ENCODE measurements at places on chromosomes 12 and 14.
A peak's percentile ranks its signal among the peaks of the same experiment; 100 is the strongest.

DNA sequence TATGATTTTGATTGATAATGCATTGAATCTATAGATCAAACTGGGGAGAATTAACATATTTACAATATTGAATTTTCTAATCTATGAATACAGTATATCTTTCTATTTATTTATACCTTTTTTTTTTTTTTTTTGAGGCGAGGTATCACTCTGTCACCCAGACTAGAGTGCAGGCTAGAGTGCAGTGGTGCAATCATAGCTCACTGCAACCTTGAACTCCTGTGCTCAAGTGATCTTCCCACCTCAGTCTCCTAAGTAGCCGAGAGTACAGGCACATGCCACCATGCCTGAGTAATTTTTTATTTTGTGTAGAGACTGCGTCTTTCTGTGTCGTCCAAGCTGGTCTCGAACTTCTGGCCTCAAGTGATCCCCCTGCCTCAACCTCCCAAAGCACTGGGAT, 20.4 kb downstream of the LTBR start:
- no peak for DNase-seq

- no peak for DNase-seq
Observed at GRCh38 chr12:83629931-83630330, 943.2 kb downstream of the TMTC2 start.

- DNase-seq, result no peak
Observed at GRCh38 chr12:27967551-27968054, 4.9 kb downstream of the PTHLH start.

- no peak for DNase-seq
Observed at GRCh38 chr12:109113661-109114321, 2.6 kb upstream of the ACACB start.

- no peak for DNase-seq
Observed at GRCh38 chr14:59832653-59833294, 37.8 kb downstream of the RTN1 start.

DNA sequence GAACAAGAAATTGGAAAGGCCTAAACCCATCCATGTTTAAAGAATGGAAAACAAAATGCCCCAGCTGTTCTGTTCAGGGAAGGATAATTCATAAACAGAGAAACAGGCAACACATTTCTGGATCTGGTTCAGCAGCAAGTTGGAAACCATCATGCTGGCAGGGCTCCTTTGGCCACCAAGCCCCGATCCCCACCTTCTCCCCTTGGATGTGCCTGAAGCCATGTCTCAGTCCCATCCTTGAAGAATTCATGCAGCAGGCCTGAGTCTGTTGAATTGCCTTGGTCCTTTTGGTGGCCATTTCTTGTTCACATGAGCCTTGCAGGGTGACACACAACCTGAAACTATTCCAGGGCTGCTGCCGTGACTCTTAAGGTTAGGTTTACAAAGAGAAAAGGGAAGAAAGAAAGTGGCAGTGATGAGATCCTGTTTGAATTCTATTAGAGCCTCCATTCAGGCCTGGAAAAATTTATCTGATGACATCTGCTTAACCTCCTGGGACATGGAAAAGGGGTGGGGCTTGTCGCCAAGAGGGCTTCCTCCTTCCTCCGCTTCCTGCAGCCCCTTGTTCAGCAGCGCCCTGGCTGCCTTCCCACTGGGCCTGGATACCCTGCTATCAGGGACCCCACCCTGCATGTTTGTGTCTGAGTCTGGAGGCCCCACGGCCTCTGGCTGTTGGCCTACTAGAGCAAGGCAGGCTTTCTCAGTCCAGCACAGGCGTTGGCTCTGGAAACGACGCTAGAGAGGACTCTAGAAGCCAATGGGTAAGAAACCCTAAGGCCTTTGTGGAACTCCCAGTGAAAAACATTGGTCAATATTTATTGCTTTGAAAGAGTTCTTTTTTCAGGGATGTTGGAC, 341.9 kb downstream of the C12orf75 start:
- no peak for DNase-seq

DNA sequence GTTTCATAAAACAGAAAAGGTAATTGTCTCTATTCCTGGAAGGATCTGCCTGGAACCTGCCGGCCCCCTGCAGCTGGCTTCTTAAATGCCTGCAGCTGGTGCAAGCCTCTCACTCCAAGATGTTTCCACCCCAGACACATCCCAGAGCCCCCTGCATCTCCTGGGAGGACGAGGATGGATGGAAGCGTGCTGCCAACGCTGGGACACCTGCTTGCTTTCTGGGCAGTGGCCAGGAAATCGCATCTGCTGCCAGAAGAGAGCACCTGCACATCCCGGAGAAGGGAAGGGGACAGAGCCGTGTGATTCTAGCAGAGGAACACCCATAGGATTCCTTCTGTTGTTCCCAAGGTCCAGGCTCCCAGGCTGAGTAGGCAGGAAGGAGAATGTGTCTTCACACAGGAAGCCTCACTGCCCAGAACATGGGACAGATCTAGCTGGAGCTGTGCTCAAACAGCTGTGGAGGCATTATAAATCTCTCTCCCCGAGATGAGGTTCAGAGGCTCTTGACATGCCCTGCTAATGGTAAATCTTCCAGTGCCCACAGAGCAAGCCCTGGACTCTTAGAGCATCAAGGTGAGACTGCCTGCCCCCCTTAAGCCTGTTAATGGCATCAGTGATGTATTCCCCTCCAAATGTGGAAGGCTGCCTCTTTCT, 138.8 kb upstream of the MAP1LC3B2 start:
- no peak for DNase-seq

- DNase-seq, result no peak
Observed at GRCh38 chr14:36086629-36087395, 89.7 kb downstream of the PTCSC3 start.

DNA sequence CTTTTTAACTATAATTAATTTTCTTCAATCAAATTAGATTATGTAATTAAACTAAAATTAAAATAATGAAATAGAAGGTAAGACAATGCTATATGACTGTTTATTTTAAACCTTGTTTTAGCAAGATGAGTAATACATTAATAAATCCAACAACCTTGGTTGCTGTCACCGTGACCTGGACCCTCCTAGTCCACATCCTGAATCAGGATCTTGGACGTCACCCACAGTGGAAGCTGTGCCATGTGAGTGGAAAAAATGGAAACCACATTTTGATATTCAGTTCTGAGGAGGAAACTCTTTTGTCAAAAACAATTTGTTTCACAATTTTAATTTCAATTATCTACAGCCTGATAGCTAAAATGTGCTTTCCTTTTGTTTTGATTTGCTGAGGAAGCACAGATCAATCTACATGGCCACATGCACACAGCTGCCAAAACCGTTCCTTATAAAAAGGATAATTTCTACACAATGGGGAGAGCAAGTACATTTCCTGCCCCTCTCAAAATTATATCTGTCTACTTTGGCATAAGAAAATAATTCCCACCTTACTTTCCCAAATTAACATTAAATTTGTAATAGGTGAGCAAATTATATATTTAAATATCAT, 255.5 kb downstream of the RASSF9 start:
- no peak for DNase-seq

GRCh38 chr14:30385925-30386324, 173.0 kb upstream of the G2E3 start:
- DNase-seq, result no peak

GRCh38 chr14:95221531-95221930, 64.2 kb upstream of the DICER1 start:
- no peak for DNase-seq

DNA sequence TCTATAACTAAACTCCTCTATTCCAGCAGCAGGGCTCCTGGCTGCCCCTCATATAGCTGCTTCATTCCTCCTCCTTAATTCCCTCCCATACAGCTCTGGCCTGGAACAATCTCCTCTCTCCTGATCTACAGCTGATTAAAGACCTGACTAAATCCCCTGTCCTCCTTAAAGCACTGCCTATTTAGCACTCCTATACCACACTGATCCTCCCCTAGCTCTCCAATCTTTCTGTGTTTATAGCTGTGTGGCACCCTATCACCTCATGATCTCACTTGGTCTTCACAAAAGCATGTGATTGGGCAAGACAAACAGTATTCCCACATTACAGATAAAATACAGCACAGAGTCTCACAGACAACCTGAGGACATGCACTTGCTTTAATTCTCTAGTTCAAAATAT, 17.4 kb downstream of the FMNL3 start:
- no peak for DNase-seq

- no peak for DNase-seq
Observed at GRCh38 chr14:71437870-71438269, 494.4 kb upstream of the RGS6 start.

- no peak for DNase-seq
Observed at GRCh38 chr12:108180255-108181094, 51.4 kb downstream of the WSCD2 start.

- DNase-seq, result no peak
Observed at GRCh38 chr12:92602476-92602875, 100.3 kb upstream of the PLEKHG7 start.

- no peak for DNase-seq
Observed at GRCh38 chr12:2267703-2268470, 215.1 kb downstream of the CACNA1C start.

GRCh38 chr12:77814386-77814785, 16.3 kb upstream of the NAV3 start:
- no peak for DNase-seq

- peak; percentile 12 for DNase-seq
Observed at GRCh38 chr12:119328111-119328510, 6.4 kb upstream of the CCDC60 start.

GRCh38 chr12:10397296-10397695, 7.5 kb upstream of the KLRK1 start:
- no peak for DNase-seq

DNA sequence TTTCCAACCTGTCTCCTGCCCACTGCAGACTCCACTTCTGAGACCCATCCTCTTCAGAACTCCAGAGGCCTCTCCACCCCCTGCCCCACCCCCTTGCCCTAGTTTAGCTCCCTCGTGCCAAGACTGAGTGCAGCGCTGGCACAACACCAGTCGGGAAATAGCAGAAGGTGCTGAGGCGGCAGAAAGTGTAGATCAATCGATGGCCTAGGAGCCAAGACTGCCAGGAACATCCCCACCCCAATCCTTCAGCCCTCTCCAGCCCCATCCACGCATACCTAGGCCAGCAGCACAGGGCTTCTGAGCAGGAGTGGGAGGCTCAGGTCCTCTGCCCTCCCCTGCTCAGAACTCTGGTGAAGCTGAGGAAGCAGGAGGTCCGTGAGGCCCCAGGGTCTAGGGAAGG, 1.1 kb downstream of the CPNE6 start:
- DNase-seq, result no peak

DNA sequence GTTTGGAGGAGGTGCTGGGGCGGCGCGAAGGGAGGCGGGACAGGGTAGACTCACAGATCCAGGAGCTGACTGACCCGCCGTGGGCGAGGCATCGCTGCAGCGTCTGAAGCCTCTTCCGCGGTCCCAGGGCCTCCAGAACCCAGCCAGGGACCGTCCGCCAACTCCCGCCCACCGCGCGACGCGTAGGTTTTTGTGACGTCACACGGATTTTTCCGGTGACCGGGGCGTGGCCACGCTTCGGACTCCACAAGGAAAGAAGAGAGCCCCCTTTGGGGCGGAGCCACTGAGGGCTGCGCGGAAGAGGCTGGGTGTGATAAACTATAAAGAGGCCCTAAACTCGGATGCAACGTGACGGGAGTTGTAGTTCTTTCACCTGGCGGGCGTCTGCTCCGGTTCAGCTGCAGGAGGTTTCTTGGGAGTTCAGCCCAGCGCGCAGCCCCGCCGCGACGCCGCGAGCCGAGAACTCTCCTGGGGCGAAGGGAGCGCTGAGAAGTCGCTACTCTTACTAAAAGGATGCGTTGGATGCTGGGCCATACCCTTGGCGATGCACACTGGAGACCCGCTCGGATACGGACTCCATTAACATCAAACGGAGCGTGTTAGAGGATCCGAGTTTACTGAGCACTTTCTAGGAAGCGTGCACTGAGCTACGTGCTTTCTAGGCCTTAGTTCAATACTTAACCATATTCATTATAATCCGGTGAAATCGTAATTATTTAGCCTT, at the start of gene AMN1:
Gene AMN1, minus strand, starts transcription at position 105 of the 724 bp plus-strand sequence. Its CDS starts 13 bp downstream, at position 92.
- DNase-seq, result peak; percentile 99

- DNase-seq, result no peak
Observed at GRCh38 chr12:1280059-1280458, 289.0 kb downstream of the ERC1 start.

GRCh38 chr14:83734431-83734830, 1795.5 kb upstream of the FLRT2 start:
- DNase-seq, result no peak

DNA sequence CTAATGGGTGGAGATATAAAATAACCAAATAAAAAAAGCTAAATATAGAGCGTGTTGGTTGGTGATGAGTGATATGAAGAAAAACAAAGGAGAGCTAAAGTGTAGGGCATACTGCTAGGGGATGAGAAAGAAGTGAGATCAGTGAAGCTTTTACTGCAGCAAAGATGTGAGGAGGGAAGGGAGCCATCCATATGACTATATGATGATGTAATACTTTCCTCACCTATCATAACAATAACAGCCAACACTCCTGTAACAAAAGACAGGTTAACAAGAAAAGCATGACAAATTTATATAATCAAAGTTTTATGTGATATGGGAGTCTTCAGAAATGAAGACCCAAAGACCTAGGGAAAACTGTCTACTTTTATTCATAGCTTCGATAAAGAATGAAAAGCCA, 57.4 kb upstream of the LRFN5 start:
- DNase-seq, result no peak

GRCh38 chr12:53223389-53224060, 8.5 kb downstream of the RARG start:
- peak; percentile 51 for DNase-seq

GRCh38 chr14:93566065-93566693, 135.4 kb downstream of the UNC79 start:
- no peak for DNase-seq

DNA sequence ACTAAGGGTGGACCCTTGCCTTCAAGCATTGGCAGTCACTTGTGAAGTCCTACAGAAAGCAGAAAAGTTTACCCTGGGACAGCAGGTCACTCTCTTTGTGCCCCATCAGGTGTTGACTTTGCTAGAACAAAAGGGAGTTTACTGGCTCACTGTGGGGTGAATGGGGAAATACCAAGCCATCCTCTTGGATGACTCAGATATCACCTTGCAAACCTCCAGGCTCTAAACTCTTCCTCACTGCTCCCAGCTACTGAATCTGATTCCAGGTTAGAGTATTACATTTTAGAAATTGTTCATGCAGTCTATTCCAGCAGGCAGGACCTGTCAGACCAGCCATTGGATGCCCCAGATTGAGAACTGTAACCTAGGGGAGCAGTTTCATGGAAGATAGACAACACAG, 7.3 kb upstream of the EDDM3B start:
- no peak for DNase-seq

GRCh38 chr14:51396222-51396815, 156.3 kb downstream of the TMX1 start:
- DNase-seq, result no peak

GRCh38 chr12:104565606-104566243, 109.0 kb downstream of the CHST11 start:
- DNase-seq, result no peak

GRCh38 chr12:124463341-124463921, 104.0 kb downstream of the NCOR2 start:
- no peak for DNase-seq

- no peak for DNase-seq
Observed at GRCh38 chr14:84298663-84299195, 1231.2 kb upstream of the FLRT2 start.

- DNase-seq, result no peak
Observed at GRCh38 chr14:62056789-62057188, 294.6 kb downstream of the SNAPC1 start.

GRCh38 chr12:90275088-90275487, 566.5 kb upstream of the ATP2B1 start:
- DNase-seq, result no peak
